ENCODE measurements at places on chromosomes 5 and 9. TPM values are rescaled to one million over a fixed set of nuclear protein-coding genes. Genes with fewer than 3 reads are reported as not detected.

DNA sequence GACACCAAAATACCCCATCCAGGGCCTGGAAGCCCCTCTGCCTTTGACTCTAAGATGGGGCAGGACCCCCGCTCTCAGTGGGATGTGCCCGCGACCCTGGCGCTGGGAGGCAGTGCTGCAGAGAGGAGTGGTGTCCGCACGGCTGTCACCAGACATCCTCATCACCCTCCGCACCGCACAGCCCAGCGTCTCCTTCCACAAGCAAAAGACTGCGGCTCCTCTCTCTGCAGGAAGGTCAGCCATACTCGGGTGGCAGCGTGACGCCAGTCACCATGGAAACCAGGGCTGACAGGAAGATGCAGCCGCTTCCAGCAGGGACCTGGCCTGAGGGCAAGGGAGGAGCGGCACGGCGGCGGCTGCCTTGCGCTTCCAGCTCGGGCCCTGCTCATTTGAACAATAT lies 17.1 kb upstream of the SLC6A3 start:
- H3K27ac ChIP-seq = no peak overlapping the region
- no peak for DNase-seq
- H3K27me3 ChIP-seq = no peaks in the 10 kb centered on the region
- peaks cover 54% of the 10 kb centered on the region for H3K36me3 ChIP-seq
- H3K4me3 ChIP-seq = no peak overlapping the region
- no peaks in the 10 kb centered on the region for H3K4me1 ChIP-seq

DNA sequence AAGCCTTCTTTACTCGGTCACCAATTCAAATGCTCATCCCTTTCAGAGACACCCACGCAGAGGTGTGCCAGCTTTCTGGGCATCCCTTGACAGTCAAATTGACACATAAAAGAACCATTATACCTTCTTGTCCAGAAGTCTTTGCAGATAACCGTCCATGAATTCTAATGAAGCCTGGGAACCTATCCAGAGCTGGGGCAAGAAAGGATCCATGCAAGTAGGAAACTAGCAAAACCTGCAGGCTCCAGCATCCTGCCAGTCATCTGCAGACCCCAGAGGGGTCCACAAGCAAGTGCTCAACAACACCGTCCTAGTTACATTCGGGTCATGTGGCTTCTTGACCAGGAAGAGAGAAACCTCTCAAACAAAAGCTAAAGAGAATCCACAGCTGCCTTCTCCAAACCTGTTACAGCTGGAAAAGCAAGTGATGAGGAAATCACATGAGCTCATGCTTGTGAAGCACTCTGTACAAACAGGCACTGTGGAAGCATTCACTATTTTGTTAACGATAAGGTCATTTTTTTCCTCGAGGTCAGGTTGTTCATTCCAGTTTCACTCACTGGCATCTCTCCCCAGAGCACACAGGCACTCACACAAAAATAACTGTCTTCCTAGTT lies 80.2 kb upstream of the DMRT1 start:
- DNase-seq = no peak
- H3K4me1 ChIP-seq = peaks cover 10% of the 10 kb centered on the region
- no peak overlapping the region for H3K4me3 ChIP-seq
- H3K36me3 ChIP-seq = no peaks in the 10 kb centered on the region

DNA sequence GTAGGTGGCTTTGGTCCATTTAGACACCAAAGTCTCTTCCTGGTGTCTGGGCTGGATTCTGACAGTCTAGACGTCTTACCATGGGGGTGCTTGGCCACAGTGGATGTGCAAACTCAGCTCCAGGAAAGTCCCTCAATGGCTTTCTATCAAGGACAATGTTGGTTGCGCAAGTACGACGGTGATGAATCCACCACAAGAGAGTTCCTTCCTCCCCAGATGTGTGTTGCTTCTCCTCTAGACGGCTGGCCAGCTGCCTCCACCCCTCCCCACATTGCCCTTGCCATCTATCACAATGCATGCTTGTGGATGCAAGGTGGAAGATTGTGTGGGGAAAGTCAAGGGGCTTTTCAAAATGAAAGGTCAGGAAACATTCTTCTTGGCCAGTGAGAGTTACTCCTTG lies 89.7 kb upstream of the IRX2 start:
- no peak overlapping the region for H3K27ac ChIP-seq
- H3K4me3 ChIP-seq = no peak overlapping the region
- DNase-seq = no peak

The MYOZ3 gene
- 0.92 TPM for total RNA-seq

The PTPN3 gene
- 13.4 TPM for total RNA-seq

The SVEP1 gene
- total RNA-seq = 55.9 TPM
